ENCODE measurements at places on chromosomes 11 and 22. TPM values are rescaled to one million over a fixed set of nuclear protein-coding genes. Genes with fewer than 3 reads are reported as not detected.
A peak's percentile ranks its signal among the peaks of the same experiment; 100 is the strongest.

RNF141 gene
- 15.6 TPM for total RNA-seq

LRRC56 gene
- total RNA-seq: 4.6 TPM

DRD4 gene
- total RNA-seq: 1.0 TPM

PIH1D2 gene
- total RNA-seq: not detected

NUP50 gene
- 158 TPM for total RNA-seq

- H3K27me3 ChIP-seq: no peaks in the 10 kb centered on the region
- no peak overlapping the region for H3K27ac ChIP-seq
- DNase-seq: no peak
- H3K36me3 ChIP-seq: no peaks in the 10 kb centered on the region
- H3K4me1 ChIP-seq: no peaks in the 10 kb centered on the region
- no peak overlapping the region for H3K4me3 ChIP-seq
Measured at GRCh38 chr11:116176484-116177005, 596.2 kb downstream of the BUD13 start.

DNA sequence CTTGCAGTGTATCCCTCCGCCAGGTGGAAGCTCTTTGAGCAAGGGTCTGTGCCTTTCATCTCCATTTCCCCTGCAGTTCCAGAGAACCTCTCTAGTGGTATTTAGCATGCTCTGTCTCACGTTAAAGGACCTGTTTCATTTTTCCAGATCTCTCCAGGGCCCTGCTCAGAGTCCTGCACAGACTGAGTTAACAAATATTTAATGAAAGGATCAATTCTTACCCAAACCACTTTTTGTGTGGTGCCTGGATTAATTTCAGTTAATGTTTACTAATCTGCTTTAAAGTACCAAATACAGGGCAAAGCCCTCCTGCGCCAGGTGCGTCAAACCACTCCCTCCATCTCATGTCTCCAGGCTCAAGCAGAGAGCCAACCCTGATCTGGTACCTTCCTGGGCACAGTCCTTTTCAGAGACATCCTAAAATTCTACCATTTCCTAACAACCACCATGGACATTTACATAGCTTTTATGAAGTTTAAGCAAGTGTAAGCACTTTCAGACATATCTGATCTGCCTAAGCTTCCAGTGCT is 18.7 kb upstream of the ACER3 start:
- no peaks in the 10 kb centered on the region for H3K27me3 ChIP-seq
- no peak overlapping the region for H3K4me3 ChIP-seq
- no peaks in the 10 kb centered on the region for H3K36me3 ChIP-seq
- DNase-seq: no peak
- no peak overlapping the region for H3K27ac ChIP-seq

GRCh38 chr22:31248138-31248745 is 36.1 kb downstream of the LIMK2 start:
- no peak overlapping the region for H3K4me3 ChIP-seq
- peak; percentile 63 for DNase-seq
- H3K4me1 ChIP-seq: peaks cover 42% of the 10 kb centered on the region
- H3K27ac ChIP-seq: no peak overlapping the region
- peaks cover 4% of the 10 kb centered on the region for H3K36me3 ChIP-seq
- no peaks in the 10 kb centered on the region for H3K27me3 ChIP-seq

DNA sequence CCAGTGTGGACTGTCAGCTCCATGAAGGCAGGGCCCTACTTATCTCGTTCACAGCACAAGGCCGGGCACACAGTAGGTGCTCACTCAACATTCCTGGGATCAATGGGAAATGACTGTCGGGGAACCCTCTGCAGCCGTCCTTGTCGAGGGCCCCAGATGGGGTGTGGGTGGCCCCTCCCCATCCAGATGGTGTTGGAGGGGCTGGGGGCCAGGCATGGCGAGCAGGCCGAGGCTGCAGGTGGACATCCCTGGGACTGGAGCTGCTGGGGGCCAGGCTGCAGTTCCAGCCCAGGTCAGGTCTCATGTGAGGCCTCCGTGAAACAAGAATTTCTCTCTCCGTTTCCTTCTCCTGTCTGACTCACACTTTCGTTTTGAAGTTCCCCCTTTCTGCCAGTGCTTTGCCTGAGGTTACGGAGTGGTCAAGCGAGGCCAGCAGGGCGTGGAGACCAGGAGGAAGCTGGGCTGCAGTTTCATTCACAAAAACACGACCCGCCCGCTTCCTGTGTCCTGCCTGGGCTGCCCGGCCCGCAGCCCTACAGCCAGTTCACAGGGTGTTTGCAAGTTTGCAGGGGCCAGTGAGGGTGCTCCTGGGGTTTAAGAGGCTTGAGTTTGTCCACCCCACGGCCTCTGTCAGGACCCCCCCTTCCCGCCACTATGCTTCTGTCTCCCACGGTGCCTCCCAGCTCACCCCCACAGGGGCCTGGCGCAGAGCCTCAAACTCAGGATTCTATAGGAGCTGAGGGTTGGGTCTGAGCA is 4.5 kb downstream of the MYEOV start:
- H3K36me3 ChIP-seq: no peaks in the 10 kb centered on the region
- H3K4me3 ChIP-seq: no peak overlapping the region
- no peaks in the 10 kb centered on the region for H3K27me3 ChIP-seq
- H3K27ac ChIP-seq: peak overlapping the region; percentile 36
- peak; percentile 9 for DNase-seq
- H3K4me1 ChIP-seq: peaks cover 59% of the 10 kb centered on the region

GRCh38 chr22:21802056-21802455 is 65.4 kb downstream of the MAPK1 start:
- peaks cover 51% of the 10 kb centered on the region for H3K36me3 ChIP-seq
- no peak overlapping the region for H3K4me3 ChIP-seq
- H3K27me3 ChIP-seq: no peaks in the 10 kb centered on the region
- no peak for DNase-seq

DNA sequence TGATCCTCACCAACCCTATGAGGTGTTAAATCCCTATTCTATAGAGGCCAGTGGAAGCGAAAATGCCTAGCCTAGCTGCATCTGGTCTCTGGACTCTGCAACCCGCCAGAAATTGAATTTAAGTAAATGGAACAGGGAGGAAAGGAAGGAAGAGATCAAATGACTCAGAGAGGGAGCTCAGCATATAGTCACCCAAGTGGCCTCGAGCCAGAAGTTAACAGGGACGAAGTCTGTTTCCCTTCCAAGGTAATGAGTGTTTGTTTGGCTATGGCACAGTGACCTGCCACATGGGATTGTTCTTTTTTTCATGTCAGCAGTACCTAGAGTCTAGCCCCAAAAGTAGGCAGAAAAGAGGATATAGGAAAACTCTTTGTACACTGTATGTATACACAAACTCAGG is 66.3 kb downstream of the PAK1 start:
- H3K4me3 ChIP-seq: no peak overlapping the region
- no peaks in the 10 kb centered on the region for H3K27me3 ChIP-seq
- H3K36me3 ChIP-seq: no peaks in the 10 kb centered on the region
- H3K27ac ChIP-seq: no peak overlapping the region

DNA sequence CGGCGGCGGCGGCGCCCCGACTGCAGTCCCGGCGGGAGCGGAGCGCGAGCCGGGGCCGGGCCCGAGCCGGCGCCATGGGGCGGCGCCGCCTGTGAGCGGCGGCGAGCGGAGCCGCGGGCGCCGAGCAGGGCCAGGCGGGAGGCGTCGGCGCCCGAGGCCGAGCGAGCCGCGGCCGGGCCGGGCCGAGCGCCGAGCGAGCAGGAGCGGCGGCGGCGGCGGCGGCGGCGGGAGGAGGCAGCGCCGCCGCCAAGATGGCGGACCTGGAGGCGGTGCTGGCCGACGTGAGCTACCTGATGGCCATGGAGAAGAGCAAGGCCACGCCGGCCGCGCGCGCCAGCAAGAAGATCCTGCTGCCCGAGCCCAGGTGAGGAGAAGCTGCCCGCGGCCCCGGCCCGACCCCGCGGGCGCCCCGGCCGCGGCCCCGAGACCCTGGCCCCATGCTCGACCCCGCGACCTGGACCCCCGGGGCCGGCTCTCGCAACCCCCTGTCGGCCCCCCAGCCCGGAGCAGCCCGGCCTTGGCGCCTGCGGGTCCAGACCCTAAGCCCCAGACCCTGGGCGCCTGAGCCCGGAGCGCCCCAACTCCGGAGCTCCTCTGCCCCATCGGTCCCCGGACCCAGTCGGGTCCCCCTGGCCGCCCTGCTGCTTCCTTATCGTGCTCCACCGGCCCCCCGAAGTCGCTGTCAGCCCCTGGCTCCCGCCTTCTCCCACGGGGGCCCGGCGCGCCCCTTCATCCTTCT is at the start of gene GRK2:
GRK2 (plus strand) TSS at position 25 of the 739 bp plus-strand sequence; CDS start at position 252, 227 bp downstream.
- H3K4me3 ChIP-seq: peak within 1 kb of the TSS; percentile 88
- no peak for DNase-seq
- peaks cover 12% of the 10 kb centered on the region for H3K36me3 ChIP-seq
- H3K4me1 ChIP-seq: peaks cover 67% of the 10 kb centered on the region
- peak within 1 kb of the TSS; percentile 80 for H3K27ac ChIP-seq
- H3K27me3 ChIP-seq: no peaks in the 10 kb centered on the region

- H3K4me3 ChIP-seq: no peak overlapping the region
- DNase-seq: no peak
- H3K36me3 ChIP-seq: no peaks in the 10 kb centered on the region
- H3K27ac ChIP-seq: no peak overlapping the region
Measured at GRCh38 chr11:103648670-103649400, 387.6 kb upstream of the DDI1 start.

DNA sequence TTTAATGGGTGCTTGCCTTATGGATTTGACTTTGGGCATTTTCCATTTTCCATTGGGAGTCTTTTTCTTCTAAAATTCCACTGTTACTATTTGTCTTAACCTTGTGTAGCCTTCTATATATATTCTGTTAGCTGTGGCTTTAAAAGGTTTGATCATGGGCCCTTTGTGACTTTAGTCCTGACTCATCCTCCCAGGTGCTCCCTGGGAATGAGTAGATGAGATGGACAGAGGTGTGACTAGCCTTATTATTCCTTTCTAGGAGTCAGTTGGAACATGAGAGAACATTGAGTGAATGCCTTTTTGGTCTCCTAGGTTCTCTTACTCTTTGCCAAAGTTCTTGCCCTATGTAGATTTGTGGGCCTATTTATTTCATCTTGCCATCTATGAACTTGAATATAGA is 39.0 kb downstream of the DDX10 start:
- no peak overlapping the region for H3K27ac ChIP-seq
- H3K4me3 ChIP-seq: no peak overlapping the region
- H3K27me3 ChIP-seq: no peaks in the 10 kb centered on the region
- no peaks in the 10 kb centered on the region for H3K4me1 ChIP-seq
- peaks cover 15% of the 10 kb centered on the region for H3K36me3 ChIP-seq
- DNase-seq: no peak

DNA sequence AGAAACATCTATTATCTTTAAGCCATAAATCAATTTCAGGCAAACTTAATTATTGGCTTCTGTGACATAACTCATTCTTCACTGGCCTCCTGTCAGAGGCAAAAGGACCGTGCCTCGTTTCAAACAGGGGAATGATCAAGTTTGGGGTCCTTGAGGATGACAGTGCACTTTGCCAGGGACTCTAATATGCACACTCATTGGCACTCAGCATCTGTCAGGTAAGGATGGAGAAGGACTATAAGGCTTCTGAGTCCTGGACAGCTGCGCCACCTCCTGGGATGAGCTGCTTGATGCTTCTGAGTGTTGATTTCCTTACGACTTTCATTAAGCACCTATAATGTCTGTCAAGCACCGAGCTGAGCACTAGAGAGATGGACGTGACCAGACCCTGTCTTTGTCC is 20.2 kb downstream of the BPIFC start:
- H3K36me3 ChIP-seq: no peaks in the 10 kb centered on the region
- H3K4me1 ChIP-seq: no peaks in the 10 kb centered on the region
- no peak for DNase-seq
- H3K4me3 ChIP-seq: no peak overlapping the region
- H3K27me3 ChIP-seq: no peaks in the 10 kb centered on the region

DNA sequence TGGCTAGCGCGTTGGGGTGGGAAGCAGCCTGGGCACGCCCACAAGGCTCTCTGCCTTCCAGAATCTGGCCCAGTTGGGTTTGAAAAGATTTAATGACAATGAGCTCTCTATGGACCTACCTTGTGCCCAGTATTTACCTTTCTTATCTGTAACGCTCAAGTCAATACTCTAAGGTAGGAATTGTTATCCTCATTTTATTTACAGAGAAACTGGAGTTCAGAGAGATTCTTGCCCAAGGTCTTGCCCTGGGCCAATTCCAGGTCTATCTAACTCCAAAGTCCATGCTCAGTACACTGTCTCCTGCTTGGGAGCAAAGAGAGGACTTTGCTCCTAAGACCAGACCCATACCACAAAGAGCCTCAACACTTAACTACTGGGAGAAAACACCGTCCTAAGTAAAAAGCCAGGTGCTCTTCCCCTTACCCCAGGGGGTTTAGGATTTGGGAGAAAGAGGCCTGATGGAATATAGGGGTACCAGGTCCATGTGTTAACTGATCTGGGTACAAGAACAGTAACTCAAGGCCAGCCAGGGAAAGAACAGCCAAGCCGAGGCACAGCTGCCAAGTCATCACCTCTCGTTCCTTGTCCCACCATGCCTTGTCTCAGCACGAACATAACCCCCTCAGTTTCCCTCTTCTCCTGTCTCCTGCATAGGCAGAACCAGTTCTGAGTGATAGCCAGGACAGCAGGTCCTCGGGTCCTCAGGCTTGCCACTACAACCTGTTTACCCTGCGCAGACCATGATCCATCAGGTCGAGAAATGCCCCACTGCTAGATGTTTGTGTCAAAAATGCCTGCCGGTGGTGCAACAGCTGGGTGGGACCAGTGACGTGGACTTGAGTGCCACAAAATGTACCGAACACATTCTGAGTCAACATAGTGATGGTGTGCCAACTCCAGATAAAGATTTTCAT is 14.6 kb downstream of the APOA4 start:
- H3K4me3 ChIP-seq: no peak overlapping the region
- no peak overlapping the region for H3K27ac ChIP-seq
- H3K27me3 ChIP-seq: no peaks in the 10 kb centered on the region
- no peak for DNase-seq
- no peaks in the 10 kb centered on the region for H3K4me1 ChIP-seq

Measured in CD4-positive, alpha-beta memory T cell (primary cell).